ENCODE measurements at places on chromosomes 2 and 18. TPM values are rescaled to one million over a fixed set of nuclear protein-coding genes. Genes with fewer than 3 reads are reported as not detected.

The HOXD1 gene
- total RNA-seq: not detected

The ICOS gene
- not detected for total RNA-seq

The ALPI gene
- not detected for total RNA-seq

The B3GNT7 gene
- total RNA-seq: 7.0 TPM

The SP100 gene
- total RNA-seq: 47.4 TPM

The HOXD4 gene
- 0.67 TPM for total RNA-seq

The SERPINB11 gene
- total RNA-seq: not detected

The ITGB6 gene
- 14.3 TPM for total RNA-seq

The GALNT13 gene
- 18.4 TPM for total RNA-seq

GRCh38 chr18:7809978-7810377, 242.9 kb downstream of the PTPRM start:
- DNase-seq: no peak

GRCh38 chr18:38033282-38033681, 467.7 kb upstream of the CELF4 start:
- no peak for DNase-seq

DNA sequence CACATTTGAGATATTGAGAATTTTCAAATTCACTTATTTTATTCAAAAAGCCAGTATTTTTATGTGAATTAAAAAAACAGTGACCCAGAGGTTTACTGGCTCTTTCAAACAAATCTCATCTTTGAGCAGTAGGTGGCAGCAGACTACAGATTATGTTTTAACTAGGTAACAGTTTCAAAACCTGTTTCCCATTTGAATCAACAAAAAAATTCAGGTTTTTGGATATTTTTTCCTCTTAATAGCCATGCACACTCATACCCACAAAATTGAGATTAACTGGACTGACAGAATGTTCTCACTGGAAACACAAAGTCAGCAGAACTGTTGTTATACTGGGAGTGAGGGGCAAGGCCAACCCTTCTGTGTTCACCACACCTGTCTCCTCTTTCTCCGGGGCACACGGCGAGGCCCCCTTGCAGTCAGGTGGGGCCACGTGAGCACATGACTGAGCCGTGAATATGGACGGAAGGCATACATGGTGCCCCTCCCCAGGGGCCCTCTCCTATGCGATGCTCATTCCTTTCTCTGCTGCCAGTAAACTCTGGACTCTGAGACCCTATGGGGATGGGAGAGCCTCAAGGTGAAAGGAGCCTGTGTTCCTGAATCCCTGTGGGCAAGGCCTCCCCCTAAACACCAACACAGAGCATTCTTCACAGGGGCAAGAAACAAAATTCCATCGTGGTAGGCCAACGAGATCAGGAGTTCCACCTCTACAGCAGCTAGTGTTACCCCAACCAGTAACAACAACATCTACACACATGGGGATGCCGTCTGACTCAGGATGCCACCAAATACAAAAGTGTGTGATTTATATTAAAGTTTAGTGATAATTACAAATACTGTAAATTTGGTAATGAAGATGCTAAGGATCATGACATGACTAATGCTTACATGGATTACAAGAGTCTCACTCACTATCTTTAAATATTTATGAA, 80.4 kb downstream of the LPIN2 start:
- no peak for DNase-seq

DNA sequence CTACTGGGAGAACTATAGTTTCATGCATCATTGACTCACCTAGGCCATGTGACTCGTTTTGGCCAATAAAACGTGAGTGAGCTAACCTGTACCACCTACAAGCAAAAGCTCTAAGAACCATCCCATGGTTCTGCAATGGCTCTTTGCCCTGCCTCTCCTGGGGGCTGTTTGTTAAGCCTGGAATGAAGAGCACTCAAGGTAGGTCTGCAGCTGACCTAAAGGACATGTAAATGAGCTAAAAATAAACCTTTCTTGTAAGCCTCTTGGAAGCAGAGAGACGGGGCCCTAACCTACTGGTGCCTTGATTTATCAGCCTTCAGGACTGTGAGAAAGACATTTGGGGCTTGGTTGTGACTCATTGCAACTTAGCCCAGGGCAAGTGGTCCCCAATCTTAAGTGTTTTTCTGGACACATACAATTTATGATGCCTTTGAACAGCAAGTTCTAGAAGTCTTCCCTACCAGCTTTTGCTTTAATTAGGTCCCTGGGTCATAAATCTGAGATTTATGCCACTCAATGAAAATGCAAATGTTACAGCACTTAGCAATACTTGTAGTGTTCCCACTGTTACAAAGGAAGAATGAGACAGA, 107.4 kb downstream of the OSBPL6 start:
- DNase-seq: no peak

DNA sequence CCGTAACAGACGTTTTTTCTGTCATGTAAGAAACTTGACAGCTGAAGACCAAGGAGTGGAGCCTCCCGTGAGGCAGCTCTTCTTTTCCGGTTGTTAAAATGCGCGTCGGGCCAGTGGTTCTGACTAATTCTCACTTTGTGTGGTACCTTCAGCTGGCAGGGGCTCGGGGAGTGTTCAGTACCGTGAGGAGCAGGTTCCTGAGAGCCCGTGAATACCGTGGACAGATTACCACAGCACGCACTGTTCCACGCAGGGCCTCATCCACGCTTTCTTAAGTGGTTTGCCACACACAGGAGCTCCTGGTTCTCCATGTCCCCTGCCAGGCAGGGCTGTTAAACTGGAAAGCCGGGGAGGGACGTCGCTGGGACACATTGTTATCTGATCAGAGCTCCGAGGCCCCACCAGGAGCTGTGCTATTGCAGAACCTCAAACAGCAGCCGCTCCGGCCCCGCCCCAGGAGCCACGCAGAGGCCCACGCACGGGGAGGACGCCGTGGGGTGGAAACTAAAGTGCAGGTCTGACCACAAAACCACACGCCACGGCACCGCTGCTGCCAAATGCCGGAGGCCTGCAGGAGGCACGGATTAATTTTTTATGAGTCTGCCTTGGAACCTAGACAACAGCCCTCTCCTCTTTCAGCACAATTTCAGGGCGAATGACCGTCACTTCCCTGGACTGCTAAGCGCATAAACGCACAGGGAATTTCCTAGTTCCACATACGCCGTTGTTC, 43.3 kb downstream of the NFATC1 start:
- no peak for DNase-seq

DNA sequence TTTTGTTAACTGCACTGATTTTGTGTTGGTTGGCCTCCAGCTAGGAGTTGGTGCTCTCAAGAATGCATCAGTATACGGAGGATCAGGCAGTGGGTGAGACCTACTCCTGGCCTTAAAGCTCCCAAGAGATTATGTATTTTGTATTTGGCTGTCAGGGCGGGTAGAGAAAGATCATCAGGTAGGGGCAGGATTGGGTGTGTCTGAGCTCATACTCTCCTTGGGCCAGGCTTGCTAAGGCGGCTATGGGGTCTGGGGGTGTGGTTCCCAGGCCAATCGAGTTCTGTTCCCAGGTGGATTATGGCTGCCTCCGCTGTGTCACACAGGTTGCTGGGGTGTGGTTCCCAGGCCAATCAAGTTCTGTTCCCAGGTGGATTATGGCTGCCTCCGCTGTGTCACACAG, 28.9 kb upstream of the IL1RN start:
- DNase-seq: no peak

DNA sequence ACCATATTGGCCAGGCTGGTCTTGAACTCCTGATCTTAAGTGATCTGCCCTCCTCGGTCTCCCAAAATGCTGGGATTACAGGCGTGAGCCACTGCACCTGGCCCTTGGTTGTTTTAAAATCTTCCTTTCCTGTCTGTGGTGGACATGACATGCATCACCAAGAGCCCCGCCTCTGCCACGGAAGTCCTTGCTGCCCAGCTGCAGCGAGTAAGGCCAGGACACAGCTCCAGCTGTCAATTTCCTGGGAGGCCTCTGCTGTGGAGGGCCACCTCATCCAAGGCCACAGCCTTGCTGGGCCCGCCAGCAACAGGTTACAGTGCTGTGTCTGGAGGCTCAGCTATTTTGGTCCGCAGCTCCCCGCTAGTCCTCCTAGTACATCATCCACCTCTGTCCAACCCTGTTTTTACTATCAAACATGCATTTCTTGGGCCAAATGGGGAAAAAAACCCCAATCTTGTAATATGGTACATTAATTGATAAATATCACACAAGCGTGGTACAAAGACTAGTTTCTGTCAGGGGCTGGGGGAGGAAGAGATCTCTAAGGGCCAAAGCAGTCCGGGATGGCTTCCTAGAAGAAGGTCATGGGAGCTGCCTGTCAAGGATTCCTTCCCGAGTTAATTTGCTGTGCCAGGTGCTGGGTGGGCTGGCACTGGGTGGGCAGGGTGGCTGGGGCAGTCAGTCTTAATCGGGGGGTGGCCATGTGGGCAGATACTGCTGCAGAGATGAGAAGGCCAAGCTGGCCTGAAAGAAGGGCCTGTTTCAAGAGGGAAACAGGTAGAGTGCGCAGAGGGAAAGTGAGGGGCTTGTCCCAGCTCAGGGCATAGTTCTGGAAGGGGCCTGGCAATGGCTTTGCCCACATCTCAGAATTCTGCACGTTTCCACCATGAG, 100.5 kb downstream of the INHBB start:
- DNase-seq: no peak

DNA sequence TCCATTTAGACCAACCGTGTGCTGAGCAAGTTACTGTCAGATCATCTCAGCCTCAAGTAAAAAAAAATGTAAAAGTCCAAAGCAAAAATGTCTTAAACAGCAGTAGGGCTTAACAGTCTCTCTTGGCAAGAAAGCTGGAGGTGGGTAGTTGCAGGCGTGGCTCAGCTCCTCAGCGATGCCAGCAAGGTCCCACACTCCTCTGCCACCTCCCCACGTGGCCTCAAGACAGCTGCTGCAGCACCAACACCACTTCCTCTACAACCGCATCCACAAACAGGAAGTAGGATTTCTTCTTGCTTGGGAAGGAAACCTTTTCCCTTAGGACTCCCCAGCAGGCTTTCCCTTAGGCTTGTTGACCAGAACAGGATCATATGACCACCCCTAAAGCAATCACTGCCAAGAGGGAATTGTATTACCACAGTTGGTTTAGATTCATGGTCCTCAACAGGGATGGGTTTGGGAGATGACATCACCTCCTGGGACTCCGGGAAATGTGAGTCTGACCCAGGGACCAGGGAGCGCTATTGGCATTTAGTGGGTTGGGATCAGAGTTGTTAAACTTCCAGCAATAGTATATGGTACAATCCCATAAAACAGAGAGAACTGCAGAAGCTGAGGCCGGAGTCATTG, 97.1 kb downstream of the MAPK4 start:
- no peak for DNase-seq

GRCh38 chr2:150647943-150648342, 160.5 kb upstream of the RND3 start:
- DNase-seq: no peak

- no peak for DNase-seq
These were observed 3.3 kb downstream of the SNORC start for GRCh38 chr2:232873292-232873908.

DNA sequence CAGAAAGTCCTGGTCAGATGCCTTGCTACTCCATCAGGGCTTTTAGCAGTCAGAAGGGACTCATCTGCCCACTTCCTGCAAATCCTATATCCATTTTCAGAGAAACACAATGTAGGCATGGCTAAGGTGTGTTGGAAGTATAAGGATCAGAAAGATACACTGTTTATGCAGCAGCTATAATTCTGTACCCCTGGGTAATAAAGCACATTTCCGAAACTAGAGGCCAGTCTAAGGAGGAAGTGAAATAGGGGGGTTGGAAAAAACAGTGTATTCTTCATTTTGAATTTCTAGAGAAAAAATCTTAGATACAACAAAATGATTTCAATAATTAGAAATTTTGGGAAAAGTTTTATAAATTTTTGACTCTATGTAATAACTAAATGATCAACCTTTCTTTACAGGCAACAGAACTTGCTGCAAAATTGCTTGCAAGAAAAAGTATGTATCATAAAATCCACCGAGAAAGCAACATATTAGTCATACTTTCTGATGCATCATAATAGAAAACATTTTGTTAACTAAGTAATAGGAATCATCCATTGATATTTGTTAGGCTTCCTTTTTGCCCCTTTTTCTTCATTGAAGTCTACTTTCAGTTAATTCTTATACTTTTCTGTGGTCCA, 47.4 kb downstream of the FSIP2 start:
- DNase-seq: no peak

- DNase-seq: no peak
These were observed 85.3 kb downstream of the CDK15 start for GRCh38 chr2:201891676-201892075.

DNA sequence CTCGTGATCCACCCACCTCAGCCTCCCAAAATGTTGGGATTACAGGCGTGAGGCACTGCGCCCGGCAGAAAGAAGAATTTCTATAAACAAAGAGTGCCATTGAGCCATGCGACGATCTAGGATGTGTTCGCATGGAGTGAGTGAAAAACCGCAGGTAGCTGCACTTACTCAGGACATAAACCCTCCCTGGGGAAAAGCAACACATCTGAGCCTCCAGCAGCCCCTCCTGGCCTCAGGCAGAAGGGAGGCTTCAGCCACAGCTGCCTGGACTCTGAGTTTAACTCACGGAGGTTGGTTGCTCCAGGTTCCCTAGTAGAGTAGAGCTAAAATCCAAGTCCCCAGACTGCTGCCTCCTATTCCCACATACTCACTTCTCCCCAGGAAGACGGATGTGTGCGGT, 11.3 kb upstream of the STK25 start:
- DNase-seq: no peak

DNA sequence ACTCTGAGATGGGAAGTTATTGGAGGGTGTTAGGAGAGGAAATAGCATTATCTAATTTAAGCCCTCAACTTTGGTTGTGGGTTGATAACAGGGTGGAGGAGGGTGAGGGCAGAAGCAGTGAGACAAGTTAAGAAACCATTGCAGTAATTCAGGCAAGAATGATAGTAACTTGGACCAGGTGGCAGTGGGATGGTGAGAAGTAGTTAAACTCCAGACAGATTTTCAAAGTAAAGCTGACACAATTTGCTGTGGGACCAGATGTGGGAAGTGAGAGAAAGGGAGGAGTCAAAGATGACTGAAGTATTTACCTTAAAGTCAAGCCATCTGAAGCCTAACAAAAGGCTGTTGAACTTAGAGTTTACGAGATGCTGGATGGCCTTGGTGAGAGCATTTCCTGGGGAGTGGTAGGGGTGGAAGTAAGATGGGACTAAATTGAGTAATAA, 163.2 kb upstream of the KLF7 start:
- DNase-seq: no peak

GRCh38 chr2:106944215-106944614, 58.2 kb upstream of the ST6GAL2 start:
- DNase-seq: no peak

DNA sequence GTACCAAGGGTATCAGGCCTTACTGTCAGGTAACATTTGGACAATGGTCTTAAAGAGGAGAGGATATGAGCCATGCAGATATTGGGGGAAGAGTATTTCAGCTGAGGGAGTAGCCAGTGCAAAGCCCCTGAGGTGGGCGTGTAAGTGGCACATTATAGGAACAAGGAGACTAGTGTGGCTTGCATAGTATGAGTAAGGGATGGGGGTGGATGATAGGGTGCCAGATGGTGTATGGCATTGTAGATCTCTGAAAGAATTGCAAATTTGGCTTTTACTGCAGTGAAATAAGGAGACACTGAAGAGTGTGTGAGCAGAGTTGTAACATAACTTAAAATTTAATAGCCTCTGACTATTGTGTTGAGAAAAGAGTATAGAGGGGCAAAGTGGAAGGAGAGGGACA, 244.0 kb downstream of the PDE11A start:
- no peak for DNase-seq

Data from mesothelial cell of epicardium (in vitro differentiated cells).